ENCODE measurements at places on chromosomes 1 and 21.
A peak's percentile ranks its signal among the peaks of the same experiment; 100 is the strongest.

DNA sequence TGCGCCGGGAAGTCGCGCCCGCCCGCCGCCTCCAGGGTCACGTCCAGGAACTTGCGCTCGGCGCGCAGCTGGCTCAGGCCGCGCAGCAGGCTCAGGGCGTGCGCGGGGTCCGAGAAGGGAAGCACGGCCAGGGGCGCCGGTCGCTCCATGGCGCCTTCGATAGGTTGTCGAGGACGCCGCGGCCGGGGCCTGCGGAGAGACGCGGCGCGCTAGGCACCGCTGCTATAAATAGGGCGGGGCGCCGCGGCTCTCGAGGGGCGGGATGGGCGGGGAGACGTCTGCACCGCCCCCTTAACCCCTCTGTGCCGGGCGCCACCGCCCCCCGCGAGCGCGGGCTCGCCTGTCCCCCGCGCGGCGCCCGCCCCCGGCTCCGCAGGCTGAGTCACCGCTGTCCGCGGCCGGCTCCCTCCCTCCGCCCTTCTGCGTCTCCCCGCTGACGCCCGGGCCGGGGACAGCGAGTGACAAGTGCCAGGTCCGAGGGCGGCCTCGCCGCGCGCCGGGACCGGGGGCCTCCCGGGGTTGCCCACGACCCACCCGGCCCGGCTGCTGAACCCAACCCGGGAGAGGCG, at the start of gene KLHL21:
Gene KLHL21, minus strand, starts transcription at position 201 of the 569 bp plus-strand sequence. Its CDS starts 52 bp downstream, at position 149.
- peak; percentile 92 for DNase-seq

- DNase-seq, result no peak
Measured at GRCh38 chr1:234918181-234918841, 210.3 kb downstream of the TOMM20 start.

- DNase-seq, result no peak
Measured at GRCh38 chr1:160245434-160245833, 16.9 kb downstream of the DCAF8 start.

DNA sequence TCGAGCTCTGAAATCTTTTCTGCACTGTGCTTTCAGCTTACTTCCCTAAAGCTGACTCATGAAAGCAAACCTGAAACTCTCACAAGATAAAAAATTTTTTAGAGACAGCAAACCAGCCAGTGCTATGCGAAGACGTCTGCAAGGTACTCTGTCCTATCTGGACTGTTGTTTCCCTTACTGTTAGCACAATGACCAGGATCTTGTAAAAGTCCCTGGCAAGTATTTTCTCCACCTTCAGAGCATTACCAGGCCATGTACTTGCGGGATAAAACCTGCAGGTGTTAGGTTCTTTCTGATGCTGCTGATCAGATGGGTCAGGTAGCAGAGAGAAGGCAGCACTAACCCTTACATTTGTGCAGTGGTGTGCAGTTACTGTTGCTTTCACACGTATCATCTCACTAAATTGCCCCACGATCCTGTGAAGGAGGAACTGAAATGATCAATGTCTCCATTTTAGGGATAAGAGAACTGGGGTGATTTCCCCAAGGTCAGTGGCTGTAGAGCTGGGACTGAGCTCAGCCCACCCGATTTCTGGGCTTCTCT, 56.6 kb downstream of the PLXNA2 start:
- DNase-seq, result no peak

DNA sequence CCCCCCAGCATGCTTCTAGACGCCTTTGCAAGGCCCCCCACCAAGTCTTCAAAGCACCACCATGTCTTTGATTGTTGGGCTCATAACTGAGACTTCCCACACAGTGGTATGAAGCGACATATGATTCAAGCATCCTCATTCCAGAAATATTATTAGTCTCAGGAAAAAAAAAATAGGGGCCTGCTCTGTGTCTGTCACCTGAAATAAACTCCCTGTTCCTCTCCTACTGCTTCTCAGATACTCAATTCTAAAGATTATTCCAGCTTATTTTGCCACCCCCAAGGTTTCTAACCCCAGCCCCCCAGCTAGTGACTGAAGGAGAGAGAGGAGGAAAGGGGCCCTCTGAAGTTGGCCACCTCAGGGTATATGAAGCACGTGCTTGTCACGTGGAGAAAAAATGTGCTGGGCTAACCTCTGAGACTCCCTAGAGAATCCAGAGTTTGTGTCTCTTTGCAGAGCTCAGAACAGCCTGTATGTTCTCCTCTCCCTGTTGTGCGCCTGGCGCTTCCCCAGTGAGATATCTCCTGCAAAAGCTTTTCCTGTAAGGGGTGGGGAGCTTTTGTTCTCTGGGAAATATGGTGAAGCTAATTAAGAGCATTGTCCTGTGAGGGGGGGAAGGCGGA, 35.9 kb upstream of the RASAL2 start:
- DNase-seq, result no peak

DNA sequence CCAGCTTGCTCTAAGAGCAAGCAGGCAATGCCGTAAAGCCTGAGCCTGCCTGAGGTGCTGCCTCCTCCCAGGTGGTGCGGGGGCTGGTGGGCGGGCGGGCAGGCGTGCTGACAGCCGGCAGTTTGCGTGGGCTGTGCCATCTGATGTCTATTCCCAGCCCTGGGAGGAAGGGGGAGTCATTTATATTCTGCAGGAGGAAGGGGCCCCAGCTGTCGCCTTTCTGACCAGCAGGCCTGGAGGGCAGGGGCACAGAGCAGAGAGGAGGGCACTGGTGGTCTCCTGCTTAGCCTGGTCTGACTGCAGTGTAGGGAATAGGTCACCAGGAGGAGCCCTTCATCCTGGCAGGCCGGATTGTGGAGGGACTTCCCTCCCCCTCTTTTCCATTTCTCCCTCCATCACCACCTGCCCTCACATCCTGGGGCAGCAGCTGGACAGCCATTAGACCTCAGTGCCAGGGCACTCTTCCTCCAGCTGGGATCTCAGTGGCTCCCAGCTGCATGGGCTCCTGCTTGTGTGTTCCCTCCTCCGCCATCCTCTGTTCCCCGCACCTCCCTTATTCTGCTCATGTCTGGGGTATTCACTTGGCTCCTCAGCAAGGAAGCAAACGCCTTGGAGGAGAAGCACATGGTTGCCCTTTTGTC, 4.4 kb downstream of the CYB561D1 start:
- DNase-seq, result no peak

- DNase-seq, result no peak
Measured at GRCh38 chr21:46172863-46173528, 11.3 kb downstream of the SPATC1L start.

DNA sequence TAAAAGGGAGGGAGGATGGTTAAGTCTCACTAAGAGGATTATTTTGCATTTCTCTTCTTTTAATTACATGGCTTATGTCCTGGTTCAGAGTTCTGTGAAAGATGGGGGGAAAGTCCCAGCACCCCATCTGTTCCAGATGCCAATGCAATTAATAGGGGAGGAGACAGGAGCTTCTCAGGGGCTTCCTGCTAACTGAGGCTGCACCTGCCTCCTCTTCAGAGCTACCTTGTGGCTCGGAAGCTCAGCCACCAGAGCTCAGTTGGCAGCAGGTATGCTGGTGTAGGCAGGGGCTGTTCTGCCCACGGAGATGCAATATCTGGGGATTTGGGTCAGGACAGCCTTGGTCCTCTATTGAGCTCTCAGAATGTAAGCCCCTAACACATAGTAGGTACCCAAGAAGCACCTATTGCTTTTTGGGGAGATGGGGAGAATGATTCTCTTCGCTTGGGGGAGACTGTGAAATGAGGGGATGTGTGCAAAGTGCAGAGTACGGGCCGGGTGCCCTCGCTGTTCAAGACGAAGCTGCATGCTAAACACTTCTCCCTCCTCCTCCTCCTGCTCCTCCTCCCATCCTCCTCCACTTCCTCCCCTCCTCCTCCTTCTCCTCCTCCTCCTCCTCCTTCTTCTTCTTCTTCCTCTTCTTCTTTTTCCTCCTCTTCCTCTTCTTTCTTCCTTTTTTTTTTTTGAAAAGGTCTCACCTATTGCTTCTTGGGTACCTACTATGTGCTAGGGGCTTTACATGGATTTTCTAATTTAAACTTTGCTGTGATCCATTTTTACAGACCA, 279.0 kb downstream of the PTPRU start:
- DNase-seq, result no peak

DNA sequence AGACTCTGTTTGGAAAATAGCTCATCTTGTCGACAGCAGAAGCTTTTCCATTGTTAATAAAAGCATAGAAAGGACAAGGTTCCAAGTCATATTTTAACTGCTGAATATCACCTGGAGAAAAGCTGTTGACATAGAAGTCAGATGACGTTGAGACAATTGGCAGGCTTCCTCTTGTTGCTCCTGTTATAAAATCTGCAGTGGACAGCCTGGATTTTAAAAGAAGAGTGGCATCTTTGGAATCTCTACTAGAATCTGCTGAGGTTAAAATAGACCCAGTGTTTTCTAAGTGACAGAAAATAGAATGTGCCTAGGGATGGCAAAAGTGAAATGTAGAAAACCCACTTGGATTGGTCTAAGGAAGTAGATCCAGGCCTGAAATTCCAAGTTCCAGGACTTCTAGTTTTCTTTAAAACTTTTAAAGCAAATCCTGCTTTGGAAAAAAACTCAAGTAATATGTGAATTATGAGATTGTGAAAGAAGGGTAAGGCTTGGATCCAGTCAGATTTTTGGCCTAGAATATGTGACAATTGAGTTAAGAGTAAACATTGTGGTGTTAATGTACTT, 53.6 kb upstream of the NEXN start:
- DNase-seq, result no peak

DNA sequence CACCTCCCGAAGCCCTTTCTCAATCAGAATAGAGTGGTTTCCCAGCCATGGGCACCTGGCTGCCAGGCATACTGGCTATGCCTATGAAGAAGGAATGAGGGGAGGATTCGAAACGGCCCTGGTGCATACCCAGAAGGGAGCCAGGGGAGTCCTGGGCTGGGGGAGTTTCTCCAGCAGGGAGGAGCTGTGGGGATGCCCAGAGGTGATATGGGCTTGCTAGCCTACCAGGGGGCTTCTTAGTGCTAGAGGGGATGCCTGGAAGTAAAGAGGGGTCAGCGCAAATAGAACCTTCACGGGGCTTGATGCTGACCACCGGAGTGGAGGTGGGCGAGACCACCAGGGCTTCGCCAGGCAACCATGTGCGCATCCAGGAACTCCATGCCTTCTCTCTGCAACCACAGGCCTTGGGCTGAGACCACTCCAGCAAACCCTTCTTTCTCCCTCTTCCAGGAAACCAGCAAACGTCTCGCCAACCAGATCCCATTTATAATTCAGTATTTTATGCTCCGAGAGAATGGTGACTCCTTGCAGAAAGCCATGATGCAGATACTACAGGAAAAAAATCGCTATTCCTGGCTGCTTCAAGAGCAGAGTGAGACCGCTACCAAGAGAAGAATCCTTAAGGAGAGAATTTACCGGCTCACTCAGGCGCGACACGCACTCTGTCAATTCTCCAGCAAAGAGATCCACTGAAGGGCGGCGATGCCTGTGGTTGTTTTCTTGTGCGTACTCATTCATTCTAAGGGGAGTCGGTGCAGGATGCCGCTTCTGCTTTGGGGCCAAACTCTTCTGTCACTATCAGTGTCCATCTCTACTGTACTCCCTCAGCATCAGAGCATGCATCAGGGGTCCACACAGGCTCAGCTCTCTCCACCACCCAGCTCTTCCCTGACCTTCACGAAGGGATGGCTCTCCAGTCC, 18.2 kb upstream of the MX1 start:
- DNase-seq, result no peak

DNA sequence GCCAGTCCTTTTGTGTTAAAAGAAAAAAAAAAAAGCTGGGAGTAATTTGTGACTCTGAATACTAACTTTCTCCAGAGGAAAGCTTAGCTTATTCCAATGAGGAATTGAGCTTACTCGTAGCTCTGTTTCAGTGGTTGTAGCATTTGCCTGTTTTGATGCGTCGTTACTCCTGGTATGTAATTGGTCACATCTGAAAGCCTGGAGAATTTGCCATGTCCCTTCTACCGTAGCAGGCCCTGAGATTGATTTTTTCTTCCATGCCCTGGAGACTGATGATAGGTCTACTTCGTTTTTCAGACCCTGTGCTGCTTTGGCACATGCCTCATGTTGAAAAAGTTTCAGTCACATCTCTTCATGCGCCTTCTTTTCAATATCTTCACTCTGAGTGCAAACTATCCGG, 1103.0 kb downstream of the PLA2G4A start:
- DNase-seq, result no peak

DNA sequence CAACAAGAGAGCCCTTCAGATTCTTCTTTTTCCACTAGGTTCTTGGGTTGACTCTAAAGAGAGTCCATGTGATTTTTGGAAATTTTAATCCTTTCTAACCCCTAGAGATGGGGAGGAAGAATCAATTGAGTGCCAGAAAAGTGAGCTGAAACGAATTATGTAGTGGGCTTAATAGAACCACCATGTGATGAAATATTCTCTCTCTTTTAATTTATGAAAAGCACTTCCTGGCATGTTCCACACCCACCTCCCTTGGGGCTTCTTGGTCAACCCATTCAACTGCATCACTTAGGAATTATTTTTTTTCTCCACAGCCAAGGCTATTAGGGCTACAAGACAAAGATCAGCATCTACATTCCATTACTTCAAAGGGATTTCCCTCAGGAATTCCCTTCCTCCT, 79.6 kb downstream of the ZC3H11B start:
- no peak for DNase-seq

GRCh38 chr1:47675721-47676120, 237.9 kb downstream of the FOXD2 start:
- DNase-seq, result no peak

DNA sequence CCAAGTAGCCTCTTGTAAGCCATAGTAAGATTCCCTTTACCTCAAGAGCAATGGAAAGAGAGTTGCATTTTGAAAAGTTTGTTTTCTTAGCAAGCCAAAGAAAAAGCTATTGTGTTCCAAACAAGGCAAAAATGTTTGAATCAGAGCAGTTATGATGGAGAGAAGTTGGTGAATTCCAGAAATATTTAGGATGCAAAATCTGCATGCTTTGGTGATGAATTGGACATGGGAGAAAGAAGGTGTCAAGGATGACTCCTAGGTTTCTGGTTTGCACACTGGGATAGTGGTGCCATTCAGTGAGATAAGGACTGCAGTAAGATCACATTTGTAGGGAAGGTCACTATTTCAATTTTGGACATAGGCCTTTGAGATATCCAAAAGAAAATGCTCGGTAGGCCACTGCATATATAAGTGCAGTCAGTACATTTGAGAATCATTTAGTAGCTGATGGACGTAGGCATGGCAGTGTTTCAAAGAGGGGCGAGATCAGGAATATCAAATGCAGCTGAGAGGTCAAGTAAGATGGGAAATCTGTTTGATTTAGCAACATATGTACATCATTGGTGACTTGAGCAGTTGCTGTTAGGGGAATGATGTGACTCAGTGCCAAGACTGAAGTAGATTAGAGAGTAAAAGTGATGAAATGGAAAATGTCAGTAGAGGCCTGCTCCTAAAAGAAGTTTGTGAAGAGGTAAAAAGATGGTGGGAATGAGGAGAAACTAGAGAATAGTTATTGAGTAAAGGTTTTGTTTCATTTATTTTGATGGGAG, 33.9 kb upstream of the GPR25 start:
- no peak for DNase-seq

GRCh38 chr1:210702506-210702905, 373.8 kb downstream of the HHAT start:
- no peak for DNase-seq

Measured in activated T-cell treated with anti-CD3 and anti-CD28 coated beads for 48 hours (primary cell).